ENCODE measurements at places on chromosomes 12 and 14. TPM values are rescaled to one million over a fixed set of nuclear protein-coding genes. Genes with fewer than 3 reads are reported as not detected.
A peak's percentile ranks its signal among the peaks of the same experiment; 100 is the strongest.

SYT10 gene
- total RNA-seq, result not detected

RASSF8 gene
- 52.1 TPM for total RNA-seq

SLC39A5 gene
- 0.98 TPM for total RNA-seq

CCDC196 gene
- total RNA-seq, result not detected

TPPP2 gene
- total RNA-seq, result not detected

KLC1 gene
- total RNA-seq, result 253 TPM

GRCh38 chr12:52201451-52201839, 9.6 kb upstream of the KRT80 start:
- H3K27me3 ChIP-seq, result no peaks in the 10 kb centered on the region
- no peak overlapping the region for H3K4me3 ChIP-seq
- H3K27ac ChIP-seq, result no peak overlapping the region
- DNase-seq, result no peak

DNA sequence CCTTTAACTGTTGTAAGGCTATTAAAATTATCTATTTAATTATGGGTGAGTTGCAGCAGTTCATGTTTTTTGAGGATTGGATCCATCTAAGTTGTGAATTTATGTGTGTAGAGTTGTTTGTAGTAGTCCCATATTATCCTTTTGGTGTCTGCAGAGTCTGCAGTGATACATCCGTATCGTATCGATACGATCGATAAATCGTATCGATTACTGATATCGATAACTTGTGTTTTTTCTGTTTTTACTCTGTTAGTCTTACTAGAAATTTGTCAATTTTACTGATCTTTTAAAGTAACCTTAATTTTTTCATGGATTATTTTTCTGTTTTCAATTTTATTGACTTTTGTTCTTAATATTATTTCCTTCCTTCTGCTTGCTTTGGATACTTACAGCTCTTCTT, 462.5 kb upstream of the SOX5 start:
- no peaks in the 10 kb centered on the region for H3K4me1 ChIP-seq
- no peaks in the 10 kb centered on the region for H3K36me3 ChIP-seq
- no peak overlapping the region for H3K27ac ChIP-seq
- no peaks in the 10 kb centered on the region for H3K27me3 ChIP-seq

- H3K4me1 ChIP-seq, result no peaks in the 10 kb centered on the region
- no peak overlapping the region for H3K27ac ChIP-seq
- H3K36me3 ChIP-seq, result no peaks in the 10 kb centered on the region
- DNase-seq, result no peak
- no peaks in the 10 kb centered on the region for H3K27me3 ChIP-seq
- no peak overlapping the region for H3K4me3 ChIP-seq
Observed at GRCh38 chr12:81499809-81500208, 259.3 kb downstream of the PPFIA2 start.

DNA sequence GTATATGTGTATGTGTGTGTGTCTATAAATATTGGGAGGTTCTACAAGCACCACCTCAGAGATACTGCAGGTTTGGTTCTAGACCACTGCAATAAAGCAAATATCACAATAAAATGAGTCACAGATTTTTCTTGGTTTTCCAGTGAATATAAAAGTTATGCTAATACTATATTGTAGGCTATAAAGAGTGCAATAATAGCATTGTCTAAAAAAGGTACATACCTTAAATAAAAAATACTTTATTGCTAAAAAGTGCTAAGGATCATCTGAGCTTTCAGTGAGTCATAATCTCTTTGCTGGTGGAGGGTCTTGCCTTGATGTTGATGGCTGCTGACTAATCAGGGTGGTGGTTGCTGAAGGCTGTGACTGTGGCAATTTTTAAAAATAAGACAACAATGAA, 111.1 kb downstream of the VEZT start:
- H3K4me3 ChIP-seq, result no peak overlapping the region
- H3K27me3 ChIP-seq, result no peaks in the 10 kb centered on the region
- no peak overlapping the region for H3K27ac ChIP-seq
- DNase-seq, result no peak

DNA sequence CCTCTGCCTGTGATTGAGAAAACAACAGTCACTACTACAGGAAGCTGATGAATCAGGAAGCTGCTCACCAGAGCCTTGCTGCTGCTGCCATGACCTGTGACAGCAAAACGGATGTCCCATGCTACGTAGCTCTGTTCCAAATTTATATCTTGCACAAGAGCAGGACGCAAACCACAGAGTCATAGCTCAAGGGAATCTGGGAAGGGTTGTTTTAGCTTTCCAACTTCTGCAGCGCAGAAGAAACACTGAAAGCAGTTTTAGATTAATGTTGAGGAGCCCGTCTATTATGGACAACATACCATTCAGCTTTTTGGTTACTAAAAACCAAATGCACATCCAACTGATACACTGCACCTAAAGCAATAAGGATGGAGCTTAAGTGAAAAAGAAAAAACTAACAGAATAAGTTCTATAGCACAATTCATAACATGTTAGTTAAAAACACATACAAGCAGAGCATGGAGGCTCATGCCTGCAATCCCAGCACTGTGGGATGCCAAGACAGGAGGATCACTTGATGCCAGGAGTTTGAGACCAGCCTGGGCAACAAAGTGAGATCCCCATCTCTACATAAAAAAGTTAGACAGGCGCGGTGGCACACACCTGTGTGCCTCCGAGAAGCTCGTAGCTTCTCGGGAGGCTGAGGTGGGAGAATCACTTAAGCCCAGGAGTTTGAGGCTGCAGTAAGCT, 1.7 kb upstream of the ANKRD33 start:
- peaks cover 5% of the 10 kb centered on the region for H3K4me1 ChIP-seq
- H3K27ac ChIP-seq, result peak overlapping the region; percentile 71
- H3K36me3 ChIP-seq, result no peaks in the 10 kb centered on the region
- H3K27me3 ChIP-seq, result no peaks in the 10 kb centered on the region

DNA sequence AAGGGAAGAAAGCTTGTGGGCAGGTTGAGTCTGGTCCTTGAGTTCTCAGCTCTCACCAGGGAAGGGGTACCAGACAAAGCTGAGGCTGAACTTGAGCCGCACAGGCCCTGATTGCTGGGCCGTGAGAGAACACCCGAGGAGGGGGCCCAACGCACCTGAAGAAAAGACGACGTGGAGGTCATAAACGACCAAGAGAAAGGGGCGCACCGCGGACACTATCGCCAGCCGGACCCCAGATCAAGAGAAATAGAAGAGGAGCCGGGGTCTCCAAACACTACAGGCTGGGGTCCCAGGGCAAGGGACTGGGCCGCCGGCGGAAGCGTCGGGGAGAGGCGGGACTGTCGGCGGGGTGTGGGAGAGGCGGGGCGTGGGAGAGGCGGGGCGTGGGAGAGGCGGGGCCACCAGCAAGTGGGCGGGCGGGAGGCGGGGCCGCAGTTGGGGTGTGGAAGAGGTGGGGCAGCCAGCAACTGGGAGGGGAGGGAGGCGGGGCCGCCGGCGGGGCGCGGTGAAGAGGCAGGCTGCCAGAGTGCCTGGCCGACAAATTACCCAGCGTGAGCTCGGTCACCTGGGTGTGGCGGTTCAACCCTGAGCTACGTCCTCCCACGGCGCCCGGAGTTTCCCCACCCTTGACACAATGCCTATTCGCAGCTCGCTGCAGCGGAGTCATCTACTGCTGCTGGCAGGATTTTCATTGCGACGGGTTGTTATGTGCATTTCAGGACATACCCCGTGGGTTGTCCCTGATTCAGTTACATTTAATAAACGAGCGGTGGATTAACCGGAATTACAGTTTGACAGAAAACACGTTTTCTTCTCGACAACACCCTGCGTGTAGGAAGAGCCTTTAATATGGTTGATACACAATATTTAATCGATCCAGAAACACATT, 15.5 kb upstream of the NEMF start:
- H3K27me3 ChIP-seq, result no peaks in the 10 kb centered on the region
- H3K4me1 ChIP-seq, result no peaks in the 10 kb centered on the region
- H3K4me3 ChIP-seq, result peak overlapping the region; percentile 64
- no peaks in the 10 kb centered on the region for H3K36me3 ChIP-seq
- DNase-seq, result peak; percentile 93
- H3K27ac ChIP-seq, result peak overlapping the region; percentile 98

DNA sequence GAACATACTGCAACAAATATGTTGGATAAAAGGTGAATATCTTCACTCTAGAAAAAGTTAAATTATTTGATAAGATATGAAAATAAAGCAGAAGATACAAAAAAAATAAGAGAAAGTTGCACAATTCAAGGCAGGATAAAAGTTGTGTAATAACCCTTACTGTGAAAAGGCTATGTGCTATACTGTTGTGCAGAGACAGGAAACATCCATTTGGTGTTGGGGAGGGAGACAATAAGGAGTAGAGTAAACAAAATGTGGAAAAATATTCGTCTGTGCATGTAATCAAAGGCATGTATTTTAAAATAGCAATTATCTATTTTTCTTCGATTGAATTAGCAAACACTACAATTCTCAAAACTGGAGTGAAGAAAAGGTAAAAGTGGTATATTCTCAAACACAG, 34.8 kb downstream of the PTHLH start:
- H3K27ac ChIP-seq, result no peak overlapping the region
- no peaks in the 10 kb centered on the region for H3K27me3 ChIP-seq
- H3K4me3 ChIP-seq, result no peak overlapping the region

- H3K4me3 ChIP-seq, result no peak overlapping the region
- DNase-seq, result no peak
- H3K36me3 ChIP-seq, result no peaks in the 10 kb centered on the region
Observed at GRCh38 chr12:31525496-31526157, 65.3 kb downstream of the DENND5B start.

DNA sequence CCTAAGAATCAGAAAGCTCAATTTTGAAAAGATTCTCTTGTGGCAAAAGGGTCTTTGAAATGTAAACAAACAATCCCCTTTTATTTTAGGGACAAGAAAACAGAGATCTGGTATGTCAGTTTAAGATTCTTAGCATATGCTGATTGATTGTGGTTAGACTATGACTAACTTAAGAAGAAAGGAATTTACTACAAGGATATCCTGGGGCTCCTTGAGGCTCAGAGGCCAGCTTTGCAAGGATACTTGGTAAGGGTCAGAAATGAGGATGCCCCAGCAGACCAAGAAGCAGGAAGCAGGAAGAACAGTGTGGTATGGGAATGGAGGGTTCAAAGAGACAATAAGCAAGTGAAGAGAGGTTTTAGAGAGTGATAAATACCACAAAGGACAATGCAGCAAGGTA, 474.6 kb downstream of the ETNK1 start:
- no peak for DNase-seq
- no peaks in the 10 kb centered on the region for H3K4me1 ChIP-seq
- H3K27ac ChIP-seq, result no peak overlapping the region
- no peaks in the 10 kb centered on the region for H3K36me3 ChIP-seq

DNA sequence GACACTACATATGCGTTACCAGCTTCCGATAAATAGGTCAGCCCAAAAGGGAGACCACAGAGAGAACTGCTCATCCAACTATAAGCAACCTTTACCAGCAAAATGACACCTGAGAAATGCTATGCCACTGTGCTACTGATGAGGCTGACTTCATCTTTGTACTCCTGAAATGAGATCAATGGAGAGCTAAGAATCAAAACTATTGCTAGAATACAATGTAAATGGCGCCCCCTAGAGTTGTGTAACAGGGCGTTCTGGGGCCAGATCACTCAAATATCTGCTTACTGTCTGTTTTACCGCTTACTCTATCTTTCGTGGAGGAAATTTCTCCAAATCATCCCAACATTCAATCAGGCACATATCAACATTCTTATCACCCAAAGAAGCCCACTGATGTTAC, 4.6 kb downstream of the ZNF384 start:
- no peak overlapping the region for H3K27ac ChIP-seq
- peaks cover 3% of the 10 kb centered on the region for H3K4me1 ChIP-seq
- no peak for DNase-seq
- no peaks in the 10 kb centered on the region for H3K36me3 ChIP-seq
- no peaks in the 10 kb centered on the region for H3K27me3 ChIP-seq

DNA sequence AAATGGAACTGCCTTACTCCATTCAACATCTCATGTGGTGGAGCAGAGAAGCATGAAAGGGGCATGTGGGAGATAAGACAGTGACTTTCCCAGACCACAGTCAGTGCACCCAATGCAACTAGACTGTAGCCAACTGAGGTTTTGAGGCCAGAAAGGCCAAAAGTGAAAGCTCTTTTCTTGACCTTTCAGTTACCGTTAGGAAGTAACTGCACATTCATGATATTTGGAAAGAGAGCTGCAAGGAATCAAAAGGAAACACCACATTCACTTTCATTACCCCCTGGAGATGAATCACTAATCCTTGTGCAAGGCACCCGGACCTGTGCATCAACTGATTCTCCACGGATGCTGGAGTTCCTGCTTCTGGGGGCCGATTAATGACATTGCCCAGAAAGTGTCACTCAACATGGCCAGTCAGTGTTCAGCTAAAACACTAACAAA, 72.9 kb upstream of the ELK3 start:
- DNase-seq, result no peak
- H3K36me3 ChIP-seq, result no peaks in the 10 kb centered on the region

- H3K27me3 ChIP-seq, result no peaks in the 10 kb centered on the region
- peak overlapping the region; percentile 46 for H3K27ac ChIP-seq
- no peak overlapping the region for H3K4me3 ChIP-seq
- no peak for DNase-seq
Observed at GRCh38 chr14:99676657-99677056, 7.4 kb upstream of the CYP46A1 start.

- H3K27ac ChIP-seq, result no peak overlapping the region
- DNase-seq, result no peak
- no peaks in the 10 kb centered on the region for H3K4me1 ChIP-seq
- no peaks in the 10 kb centered on the region for H3K27me3 ChIP-seq
- H3K36me3 ChIP-seq, result no peaks in the 10 kb centered on the region
Observed at GRCh38 chr12:32104572-32105355, 1.9 kb upstream of the BICD1 start.

DNA sequence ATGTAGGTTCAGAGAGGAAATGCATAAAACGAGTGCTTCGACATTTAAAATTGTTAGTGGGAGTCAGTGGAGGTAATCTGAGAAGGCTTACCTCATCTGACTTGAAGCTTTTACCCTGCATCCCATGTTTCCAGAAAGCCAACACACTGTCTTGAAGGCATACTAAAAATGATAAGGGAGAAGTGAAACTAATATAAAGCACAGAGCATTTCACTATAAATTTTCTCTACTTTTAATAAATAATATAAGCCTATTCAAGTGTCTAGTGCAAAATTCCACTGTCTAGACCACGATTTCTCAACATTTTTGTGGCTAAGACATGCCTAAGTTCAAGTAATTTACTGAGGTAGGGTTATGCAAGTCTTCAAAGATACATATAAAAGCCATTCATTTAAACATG, 29.1 kb upstream of the CDKL1 start:
- no peaks in the 10 kb centered on the region for H3K36me3 ChIP-seq
- H3K27me3 ChIP-seq, result no peaks in the 10 kb centered on the region
- no peaks in the 10 kb centered on the region for H3K4me1 ChIP-seq
- DNase-seq, result no peak
- no peak overlapping the region for H3K4me3 ChIP-seq
- no peak overlapping the region for H3K27ac ChIP-seq

DNA sequence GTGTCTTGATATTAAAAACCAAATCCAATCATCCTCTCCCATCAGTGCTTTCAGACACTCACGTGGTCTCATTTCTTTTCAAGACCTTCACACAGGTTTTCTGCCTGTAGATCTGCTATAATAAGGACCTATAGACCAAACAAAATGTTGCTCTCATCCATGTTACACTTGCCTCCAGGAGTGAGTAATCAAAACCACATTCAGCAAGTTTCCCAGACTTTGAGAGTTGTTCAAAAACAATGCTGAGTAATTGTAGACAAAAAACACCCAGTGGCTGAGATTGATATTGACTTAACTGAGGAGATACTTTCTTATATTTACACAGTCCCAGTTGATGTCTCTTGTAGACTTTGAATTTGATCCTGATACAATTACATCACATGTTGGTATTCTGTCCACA, 383.1 kb downstream of the TMEM132D start:
- no peaks in the 10 kb centered on the region for H3K4me1 ChIP-seq
- no peaks in the 10 kb centered on the region for H3K27me3 ChIP-seq
- no peak overlapping the region for H3K27ac ChIP-seq
- DNase-seq, result no peak

Data from breast epithelium (tissue), 4 donors.